ENCODE measurements at places on chromosomes 1 and 21.

GRCh38 chr21:26112975-26113374 is 57.6 kb downstream of the APP start:
- no peak for DNase-seq

- DNase-seq: no peak
These were observed 169.4 kb downstream of the GABPA start for GRCh38 chr21:25904044-25904695.

DNA sequence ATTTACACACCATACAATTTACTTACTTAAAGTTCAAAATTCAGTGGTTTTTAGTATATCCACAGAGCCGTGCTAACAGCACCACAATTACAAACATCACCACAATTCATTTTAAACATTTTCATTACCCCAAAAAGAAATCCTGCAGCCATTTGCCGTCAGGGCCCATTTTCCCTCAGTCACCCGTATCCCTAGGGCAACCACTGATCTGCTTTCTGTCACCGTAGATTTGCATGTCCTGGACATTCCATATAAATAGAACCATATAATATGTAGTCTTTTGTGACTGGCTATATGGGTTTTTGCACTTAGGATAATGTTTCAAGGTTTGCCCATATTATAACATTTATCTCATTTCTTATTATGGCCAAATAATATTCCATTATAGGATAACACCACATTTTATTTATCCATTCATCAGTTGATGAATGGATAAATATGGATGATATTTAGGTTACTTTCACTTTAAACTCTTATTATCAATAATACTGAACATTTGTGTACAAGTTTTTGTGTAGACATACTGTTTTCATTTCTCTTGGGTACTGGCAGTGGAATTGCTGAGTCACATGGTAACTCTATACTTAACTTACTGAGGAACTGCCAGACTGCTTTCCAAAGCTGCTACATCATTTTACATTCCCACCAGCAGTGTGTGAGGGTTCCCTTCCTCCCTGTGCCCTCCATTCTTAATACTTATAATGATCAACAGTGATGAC is 68.9 kb downstream of the ST3GAL3 start:
- DNase-seq: no peak

DNA sequence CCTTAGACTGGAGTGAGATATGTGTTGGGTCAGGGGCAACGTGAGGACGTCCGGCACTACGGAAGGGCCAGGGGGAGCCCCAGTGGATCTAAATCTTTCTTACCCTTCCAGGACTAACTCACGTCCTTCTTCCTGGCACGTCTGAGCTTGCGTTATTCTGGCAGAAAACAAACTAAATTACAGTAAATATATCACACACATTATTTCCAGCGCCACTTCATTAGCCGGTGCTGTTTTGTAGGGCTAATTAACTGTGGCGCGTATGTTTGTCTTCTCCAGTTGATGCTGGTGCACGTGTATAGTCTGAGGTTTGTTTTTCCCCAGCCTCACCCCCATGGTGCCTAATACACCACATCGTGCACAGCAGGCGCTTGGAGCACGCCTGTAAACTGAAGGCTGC is 59.2 kb downstream of the TLR5 start:
- no peak for DNase-seq

DNA sequence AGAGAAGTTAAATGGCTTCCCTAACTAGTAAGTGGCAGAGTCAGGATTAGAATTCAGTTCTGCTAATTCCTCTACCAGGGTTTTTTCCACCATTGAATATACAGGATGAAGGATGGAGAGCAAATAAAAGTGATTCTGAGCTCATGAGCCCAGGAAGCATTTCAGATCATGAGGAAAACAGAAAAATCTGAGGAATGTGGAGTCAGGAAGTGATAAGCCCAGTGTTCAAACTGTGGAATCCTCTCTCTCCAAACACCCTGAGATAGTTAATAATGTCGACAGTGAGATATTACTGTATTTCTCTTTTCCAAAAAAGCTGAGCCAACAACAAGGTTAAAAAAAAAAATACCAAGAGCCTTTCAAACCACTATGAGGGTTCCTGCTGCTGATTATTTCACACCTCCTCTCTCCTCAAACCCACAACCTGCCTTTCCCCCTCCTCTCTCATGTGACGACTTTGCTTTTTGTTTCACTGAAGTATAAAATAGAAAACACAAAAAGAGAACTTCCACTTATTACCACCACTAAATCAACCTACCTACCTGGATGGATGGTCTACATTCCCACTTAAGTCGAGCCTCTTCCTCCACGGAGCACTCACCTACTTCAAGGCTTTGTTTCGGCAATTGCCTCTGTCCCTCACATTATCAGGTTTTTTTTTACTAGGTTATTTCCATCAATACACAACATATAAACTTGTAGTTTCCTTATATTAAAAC is 8.9 kb downstream of the SLAMF1 start:
- DNase-seq: no peak

DNA sequence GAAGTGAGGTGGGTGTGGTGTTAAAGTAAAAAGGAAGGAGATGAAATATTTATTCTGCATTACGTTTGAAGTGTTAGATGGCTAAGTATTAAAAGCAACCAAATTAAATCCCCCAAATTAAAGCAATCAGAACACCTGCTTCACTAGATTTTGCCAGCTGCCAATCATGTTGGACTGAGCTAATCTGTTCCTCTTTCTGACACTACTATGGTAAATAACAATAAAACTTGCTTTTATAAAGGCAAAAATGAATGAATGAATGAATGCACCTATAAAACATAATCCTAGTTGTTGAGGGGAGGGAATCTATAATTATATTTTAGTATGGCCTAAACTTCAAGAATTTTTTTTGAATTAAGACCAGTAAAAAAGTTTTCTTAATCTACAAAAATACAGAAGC is 51.0 kb downstream of the RAB3GAP2 start:
- no peak for DNase-seq

DNA sequence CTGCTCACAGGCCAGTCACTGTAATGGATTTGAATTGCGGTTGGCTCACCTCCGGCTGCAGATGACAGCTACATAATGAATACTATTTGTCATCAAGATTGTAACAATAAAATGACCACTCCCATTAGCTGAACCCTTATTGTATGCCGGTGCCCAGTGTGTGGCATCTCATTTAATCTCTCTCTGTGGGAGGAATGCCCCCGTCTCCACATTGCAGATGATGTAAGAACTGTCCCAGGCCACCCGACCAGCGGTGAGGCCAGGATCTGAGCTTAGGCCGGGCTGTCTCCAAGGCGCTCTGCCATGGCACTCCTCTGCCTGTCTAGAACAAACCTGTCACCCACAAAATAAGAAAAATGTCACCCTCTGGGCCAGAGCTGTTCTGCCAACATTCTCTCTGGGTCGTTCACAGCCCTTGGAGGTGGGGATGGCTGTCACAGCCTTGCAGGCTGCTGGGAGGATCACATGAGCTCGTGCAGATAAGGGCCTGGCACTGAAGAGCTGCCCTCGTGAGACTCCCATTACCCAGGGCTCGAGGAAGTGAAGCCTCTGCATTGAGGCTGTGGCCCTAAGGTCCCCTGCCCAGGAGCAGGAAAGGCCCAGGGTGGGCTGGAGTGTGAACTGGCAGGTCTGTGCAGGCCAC is 52.7 kb downstream of the ECE1 start:
- no peak for DNase-seq

- DNase-seq: no peak
These were observed 5.7 kb upstream of the ADGRB2 start for GRCh38 chr1:31769720-31770390.

- DNase-seq: no peak
These were observed 271.4 kb downstream of the FOXD2 start for GRCh38 chr1:47709019-47709871.

DNA sequence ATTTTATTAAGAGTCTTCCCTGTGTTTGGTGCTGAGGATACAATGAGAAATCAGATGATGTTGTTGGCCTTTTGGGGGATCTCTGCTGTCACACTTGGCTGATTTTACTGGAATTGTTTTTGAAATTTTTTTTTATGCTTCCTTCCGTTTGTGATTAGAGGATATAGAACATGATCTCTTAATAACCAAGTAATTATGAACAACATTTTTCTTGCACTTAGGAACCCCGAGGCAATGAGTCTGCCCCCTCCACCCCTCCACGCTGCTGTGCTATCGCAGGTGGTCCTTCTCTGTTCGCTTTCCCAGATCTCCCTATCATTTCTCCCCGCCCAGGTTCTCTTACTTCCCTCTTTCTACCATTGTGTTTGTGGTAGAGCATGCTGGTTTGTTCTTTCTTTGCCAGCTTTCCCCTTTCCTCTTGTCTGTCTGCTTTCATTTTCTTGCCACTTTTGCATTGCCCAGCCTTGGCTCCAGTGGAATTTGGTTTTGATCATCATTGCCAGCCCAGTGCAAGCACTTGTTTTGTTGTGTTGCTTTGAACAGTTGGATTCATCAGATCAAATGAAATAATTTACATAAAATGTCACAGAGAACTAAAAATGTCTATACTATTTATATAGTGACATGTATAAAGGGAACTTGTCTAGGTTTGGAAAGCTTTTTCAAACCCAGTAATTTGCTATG is 73.1 kb upstream of the SCCPDH start:
- DNase-seq: no peak

GRCh38 chr1:115364046-115364779 is 26.2 kb upstream of the NGF start:
- DNase-seq: no peak

- DNase-seq: no peak
These were observed 3.9 kb upstream of the IL24 start for GRCh38 chr1:206893380-206893779.

DNA sequence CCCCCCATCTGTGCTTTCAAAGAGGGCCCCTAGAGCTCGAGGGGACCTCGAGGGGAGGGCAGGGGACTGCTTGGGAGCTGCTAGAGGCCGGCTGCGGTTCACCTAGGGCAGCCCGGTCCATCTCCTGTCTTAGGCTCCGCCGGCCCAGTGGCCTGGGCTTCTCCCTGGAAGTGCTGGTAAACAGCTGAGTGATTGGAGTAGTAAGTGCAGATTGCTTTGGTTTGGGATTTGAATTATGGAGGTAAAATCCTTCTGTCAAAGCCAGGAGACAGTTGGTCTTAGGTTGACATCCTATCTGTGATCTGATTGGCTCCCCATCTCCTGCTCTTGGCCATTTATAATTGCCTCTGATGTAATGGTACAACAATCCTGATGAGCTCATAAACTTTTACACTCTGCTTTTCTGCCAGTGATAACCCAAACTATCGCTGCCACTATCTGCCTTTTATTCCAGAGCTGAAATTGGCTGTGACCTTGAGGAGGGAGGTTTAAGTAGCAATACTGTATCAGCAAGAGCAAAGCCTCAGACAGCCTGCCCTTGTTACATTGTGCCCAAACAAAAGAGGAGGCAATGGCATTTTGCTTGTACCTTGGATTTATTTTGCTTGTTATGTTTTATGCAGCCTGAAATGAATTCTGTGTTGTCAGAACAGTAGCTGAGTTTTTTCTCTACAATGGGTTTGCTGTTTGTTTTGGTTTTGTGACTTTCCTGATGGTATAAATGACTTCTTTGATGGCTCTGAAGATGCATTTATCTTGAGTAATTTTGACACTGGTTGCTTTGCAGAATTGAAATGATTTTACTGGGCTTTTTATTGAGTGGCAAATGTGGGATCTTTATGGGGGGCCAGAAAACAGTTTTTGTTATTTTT is 2.4 kb downstream of the ARID1A start:
- DNase-seq: no peak

GRCh38 chr1:84377480-84378095 is 20.7 kb upstream of the DNASE2B start:
- DNase-seq: no peak

GRCh38 chr1:167991546-167991945 is 54.7 kb upstream of the MPC2 start:
- DNase-seq: no peak

- no peak for DNase-seq
These were observed 25.0 kb upstream of the SRSF10 start for GRCh38 chr1:24005163-24005562.

Measured in activated CD4-positive, alpha-beta T cell treated with anti-CD3 and anti-CD28 coated beads, Interleukin-2, amount 50 U/mL, for 4 hours (primary cell).